ENCODE measurements at places on chromosomes 1 and 21.

DNA sequence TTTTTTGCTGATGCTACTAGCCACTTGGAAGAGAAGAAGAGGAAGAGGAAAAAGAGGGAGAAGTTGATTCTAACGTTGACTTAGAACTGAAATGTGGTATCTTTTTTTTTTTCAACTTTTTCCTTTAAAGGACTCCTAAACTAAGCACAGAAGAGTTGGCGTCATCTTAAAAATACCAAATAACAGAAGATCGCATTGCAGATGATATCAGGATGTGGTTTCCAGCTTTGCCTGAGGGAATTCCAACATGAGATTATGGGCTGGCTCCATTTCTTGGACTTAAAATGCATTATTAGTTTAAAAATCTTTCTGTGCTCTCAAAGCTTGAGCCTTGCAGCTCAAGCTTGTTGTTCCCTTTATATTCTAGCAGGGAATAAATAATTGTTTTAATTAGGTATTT lies 29.8 kb downstream of the WDR3 start:
- DNase-seq: no peak

DNA sequence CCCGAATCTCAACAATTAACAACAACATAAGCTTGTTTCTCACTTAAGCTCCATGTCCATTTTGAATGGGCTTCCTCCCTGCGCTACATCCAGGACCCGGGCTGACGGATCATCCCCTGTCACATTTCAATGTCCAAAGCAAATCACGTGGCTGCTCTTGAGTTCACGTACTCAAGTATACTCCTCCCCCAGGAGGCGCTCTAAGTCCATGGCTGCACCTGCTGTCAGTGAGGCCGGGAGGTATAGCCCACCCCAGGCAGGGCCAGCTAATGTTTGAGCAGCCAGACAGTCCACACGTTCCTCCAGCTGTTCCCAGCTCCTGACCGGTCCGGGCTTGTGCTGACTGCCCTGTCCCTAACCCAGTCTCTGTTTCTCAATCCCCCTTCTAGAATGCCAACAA lies 220.8 kb downstream of the SLC35F3 start:
- no peak for DNase-seq

- no peak for DNase-seq
Measured at GRCh38 chr21:23531444-23531843, 2075.8 kb downstream of the MRPL39 start.

DNA sequence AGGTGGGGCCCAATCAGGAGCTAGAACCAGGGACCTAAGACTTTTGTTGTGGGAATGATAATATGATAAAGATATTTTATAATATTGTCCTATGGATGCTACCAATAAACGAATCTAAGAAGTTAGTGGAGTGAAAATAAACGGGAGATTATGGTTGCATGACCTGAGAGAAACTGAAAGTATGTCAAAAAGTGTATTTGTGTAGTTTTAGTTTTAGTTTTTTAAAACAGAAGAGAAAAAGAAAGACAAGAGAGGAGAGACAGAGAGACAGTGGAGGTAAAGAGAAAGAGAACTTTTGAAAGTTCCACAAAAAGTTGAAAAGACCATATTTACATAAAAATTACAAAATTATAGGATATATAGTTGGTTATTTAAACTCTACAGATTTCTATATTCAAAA lies 64.1 kb upstream of the TMPRSS15 start:
- no peak for DNase-seq

DNA sequence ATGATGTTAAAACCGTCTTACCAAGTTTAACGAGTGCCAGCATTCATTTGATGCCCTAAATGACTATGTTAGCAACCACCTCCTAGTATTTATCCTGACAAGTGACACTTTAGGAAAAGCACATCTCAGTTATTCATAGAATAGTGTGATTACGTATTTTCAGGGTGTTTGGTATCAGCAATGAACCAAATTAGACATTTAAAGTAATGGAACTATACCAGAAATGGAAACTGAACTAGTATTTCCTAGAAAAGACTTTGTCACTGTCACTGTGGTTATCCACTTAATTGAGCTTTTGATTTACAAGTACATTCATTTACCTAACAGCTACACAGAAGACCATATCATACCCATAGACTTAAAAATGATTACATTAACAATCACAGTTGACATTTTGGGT lies 3.6 kb upstream of the IL12RB2 start:
- no peak for DNase-seq

- peak; percentile 80 for DNase-seq
Measured at GRCh38 chr1:112707221-112708001, 484 bp upstream of the RHOC start.

- peak; percentile 73 for DNase-seq
Measured at GRCh38 chr21:31293986-31294385, 50.1 kb downstream of the TIAM1 start.

DNA sequence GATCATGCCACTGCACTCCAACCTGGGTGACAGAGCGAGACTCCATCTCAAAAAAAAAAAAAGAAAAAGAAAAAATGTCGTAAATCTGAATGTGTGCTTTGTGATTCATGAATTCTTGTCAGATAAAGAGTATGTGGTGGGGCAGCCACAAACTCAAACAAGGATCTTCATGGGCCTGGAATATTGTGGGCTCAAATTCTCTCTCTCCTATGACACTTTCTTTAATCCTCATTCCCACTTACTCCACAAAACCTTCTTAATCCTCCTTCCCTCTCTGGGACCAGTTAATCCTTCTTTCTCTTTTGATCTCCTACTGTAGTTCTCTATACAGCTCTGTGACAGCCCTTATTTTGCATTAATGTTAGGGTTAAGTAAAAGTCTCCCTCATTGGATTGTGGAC lies 112.3 kb downstream of the AK5 start:
- no peak for DNase-seq

DNA sequence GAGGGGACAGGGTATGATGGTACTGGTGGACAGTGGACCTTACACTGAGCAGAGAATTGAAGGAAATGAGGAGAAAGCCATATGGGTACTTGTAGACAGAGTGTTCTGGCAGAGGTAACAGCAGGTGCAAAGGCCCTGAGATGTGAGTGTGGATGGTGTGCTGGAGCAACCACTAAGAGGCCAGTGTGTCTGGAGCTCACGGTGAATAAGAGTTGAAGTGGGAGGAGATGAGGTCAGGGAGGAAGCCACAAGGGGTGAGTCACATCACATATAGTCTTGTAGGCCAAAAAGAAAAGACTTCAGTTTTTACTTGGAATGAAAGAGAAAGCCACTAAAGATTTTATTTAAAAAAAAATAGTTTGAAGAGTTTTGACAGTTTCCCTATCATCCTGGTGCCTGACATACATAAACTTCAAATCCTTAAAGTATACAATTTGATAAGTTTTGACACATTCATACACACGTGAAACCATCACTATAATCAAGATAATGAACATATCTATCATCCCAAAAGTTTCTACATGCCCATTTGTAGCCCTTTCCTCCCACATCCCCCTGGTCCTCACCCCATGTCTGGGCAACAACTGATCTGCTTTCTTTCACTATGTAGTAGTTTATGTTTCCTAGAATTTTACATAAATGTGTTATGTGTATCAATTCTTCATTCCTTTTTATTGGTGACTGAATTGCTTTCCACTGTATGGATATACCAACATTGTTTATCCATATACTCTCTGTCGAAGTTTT lies 148.4 kb downstream of the GPATCH2 start:
- DNase-seq: peak; percentile 23

All from fibroblast of the conjunctiva (primary cell).